DMS153 (cell line): ENCODE measurements at places on chromosomes 16 and 17.

DNA sequence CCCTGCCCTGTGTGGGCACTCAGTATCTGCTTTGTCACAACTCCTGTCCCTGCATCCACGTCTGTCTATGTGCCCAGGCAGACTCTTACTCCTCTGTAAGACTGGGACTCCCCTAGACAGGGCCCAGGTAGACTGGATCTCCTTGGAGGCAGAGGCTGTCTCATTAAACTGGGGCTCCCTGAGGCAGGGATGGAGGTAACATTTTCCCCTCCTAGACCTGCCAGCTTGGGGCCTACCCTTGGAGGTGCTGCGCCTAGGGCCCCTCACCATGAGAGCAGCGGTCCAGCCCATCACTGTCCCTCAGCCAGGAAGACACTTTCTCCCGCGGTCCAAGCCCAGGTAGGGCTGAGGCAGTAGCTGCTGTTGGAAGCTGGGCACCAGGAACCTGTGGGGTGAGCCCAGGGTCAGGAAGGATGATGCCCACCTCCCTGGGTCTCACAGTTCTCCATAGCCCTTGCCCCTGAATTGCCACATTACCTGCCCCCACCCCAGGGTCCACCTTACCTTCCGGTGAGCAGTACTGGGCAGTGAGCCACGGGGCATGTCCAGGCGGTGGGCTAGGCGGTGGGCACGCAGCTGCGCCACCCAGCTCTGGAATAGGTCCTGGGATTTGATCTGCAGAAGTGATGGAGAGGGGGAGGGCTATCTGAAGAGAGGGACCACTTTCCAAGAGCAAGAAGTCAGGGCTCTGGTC, 3.4 kb downstream of the OSBPL7 start:
- no peak for DNase-seq

GRCh38 chr17:69913216-69913615, 161.8 kb upstream of the KCNJ16 start:
- DNase-seq = no peak

GRCh38 chr16:49699841-49700175, 156.1 kb downstream of the ZNF423 start:
- DNase-seq = no peak

GRCh38 chr16:19284207-19284606, 1.3 kb upstream of the CLEC19A start:
- no peak for DNase-seq

GRCh38 chr16:68790130-68790761, 53.1 kb upstream of the TANGO6 start:
- DNase-seq = no peak

- no peak for DNase-seq
Observed at GRCh38 chr16:51473091-51473490, 322.0 kb upstream of the SALL1 start.

DNA sequence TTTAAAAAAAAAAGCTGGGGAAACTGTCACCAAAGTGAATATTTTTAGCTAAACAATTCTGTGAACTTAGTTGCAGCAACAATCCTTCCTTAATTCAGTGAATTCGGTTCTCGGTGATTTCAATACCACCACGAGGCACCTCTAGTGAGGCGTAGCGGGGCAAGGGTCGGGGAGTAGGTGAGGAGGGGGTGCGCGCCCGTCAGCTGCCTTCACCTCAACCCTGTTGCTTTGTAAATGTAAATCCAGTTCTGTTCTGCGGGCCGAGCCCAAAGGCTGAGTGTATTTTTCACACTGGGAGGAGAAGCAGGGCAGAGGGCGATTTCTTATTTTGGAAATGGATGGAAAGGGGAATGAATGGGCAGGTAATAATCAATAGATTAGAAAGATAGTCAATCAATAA, 17.4 kb downstream of the SALL1 start:
- DNase-seq = no peak

DNA sequence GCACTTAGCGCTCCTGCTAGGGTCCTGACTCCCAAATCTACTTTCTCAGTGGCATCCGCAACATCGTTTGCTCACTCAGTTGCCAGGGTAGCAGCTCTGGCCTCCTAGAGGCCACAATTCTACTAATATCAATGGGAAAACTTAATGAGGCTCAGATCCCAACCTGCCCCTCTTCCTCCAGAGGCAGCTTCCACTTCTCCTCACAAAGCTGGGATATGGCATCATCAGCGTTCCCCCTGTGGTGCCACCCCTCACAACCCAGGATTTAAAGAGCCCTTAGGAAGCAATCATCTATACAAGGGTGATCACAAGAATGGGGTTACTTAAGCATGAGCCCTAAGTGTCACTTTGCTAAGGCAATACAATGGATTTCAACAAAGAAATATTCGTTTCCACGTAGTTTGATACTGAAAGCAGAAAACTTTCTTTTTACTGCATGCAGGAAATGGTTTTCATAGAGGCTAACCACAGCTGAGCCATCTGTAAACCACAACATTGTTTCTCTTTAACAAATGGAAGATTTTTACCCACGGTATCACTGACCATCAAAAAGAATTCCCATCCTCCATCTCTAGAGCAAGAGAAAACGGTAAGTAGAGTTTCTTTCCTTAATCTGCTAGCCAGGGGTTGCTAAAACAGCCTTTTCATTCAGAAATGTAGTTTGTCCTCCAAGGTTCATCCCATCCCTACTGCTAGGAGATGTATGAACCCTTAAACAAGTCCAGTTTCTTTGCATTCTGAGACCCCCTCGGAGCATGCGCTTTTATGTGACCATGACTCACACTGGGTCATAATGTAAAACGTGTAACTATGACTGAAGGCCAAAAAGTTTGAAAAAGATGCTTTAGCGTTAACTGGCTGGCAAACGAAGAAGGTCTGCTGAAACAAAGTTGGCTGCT, 68.3 kb upstream of the BCAR1 start:
- DNase-seq = no peak

GRCh38 chr17:36931096-36931696, 6.1 kb upstream of the LHX1 start:
- no peak for DNase-seq

GRCh38 chr16:88617268-88618031, 20.9 kb upstream of the IL17C start:
- peak; percentile 87 for DNase-seq

DNA sequence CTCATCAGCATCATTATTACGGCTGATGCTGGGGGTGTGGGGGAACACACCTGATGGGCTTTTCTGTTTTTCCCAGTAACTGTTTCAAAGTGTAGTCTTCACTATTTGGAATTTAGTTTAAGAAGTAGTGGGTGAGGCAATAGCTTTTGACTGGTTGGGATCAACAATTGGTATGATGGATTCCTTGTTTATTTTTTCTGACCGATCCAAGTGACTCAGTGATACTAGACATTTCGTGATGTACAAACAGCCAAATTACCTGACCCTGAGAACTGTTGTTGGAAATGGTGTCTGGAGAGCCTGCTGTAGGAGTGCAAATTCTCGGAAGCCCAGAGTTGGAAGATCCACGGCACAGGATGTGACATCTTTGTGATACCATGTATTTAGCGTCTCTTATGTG, 204.2 kb downstream of the PRKCA start:
- no peak for DNase-seq

DNA sequence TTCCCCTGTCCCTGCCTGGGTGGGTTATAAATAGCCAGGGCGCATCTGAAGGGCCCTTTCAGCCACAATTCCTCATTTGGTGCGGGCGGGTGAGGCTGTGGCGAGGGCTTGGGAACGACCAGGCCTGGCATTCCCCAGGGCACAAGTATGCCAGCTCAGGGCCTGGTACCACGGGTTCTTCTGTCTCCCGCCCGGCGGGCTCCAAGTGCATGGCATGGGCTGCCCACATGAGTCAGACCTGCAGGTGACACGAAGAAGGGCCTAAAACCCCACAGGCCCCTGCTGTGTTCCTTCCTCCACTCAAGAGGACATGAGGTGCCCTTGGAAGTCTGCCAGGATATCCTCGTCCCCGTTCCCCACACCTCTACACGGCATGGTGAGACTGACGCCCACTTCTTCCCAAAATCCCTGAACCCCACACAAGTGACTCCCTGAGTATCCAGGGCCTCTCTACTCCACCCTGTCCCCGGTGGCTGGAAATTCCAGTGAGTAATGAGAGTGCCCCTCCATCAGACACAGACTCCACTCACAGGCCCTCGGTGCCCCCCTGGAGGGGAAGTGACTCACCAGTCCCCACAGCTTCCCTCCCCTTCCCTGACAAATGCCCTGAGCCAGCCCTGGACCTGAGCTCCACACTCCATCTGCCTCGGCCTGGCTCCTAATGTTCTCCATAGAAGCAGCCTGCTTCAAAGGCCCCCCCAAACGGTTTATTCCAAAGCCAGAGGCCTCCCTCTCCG, 68.8 kb downstream of the ABR start:
- DNase-seq = peak; percentile 56

GRCh38 chr17:28189667-28190066, 129.3 kb upstream of the TMEM97 start:
- no peak for DNase-seq

- no peak for DNase-seq
Observed at GRCh38 chr17:78356101-78356713, 3.7 kb downstream of the SOCS3 start.

GRCh38 chr17:31582151-31582907, 190.9 kb downstream of the RAB11FIP4 start:
- DNase-seq = no peak

DNA sequence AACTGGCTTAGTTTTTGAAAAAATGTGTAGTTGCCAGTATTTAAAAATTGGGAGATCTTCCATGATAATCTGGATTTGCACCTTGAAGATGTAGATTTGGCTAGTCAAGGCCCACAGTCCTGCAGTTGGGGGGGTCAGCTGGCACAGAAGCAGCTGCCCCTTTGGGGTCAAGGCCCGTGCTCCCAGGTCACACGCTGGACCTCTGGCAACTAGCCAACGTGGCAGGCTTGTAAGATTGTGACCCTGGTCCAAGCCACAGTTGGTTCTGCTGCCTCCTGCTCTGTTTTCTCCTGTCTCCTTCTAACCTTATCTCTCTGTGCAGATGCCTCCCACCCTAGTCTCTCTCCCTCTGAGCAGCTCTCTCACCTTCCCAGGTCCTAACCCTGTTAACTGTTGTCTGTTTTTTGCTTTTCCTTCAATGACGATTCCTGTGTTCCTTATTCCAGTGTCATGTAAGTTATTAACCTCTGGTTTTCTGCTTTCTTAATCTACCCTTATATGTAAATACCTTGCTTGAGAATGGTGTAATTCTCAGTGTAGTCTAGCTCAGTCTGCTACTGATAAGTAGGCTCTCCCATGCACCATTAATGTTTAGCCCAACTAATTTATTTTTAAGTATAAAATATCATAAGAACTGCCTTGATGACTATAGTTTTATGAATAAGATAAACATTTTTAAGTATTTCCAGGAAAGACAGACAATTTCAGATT, 27.9 kb downstream of the CLEC16A start:
- DNase-seq = no peak

- DNase-seq = no peak
Observed at GRCh38 chr17:1216217-1217088, 36.7 kb upstream of the ABR start.

- no peak for DNase-seq
Observed at GRCh38 chr17:19733953-19734526, 14.1 kb downstream of the ALDH3A1 start.

GRCh38 chr16:73998707-73999106, 297.9 kb upstream of the PSMD7 start:
- no peak for DNase-seq

DNA sequence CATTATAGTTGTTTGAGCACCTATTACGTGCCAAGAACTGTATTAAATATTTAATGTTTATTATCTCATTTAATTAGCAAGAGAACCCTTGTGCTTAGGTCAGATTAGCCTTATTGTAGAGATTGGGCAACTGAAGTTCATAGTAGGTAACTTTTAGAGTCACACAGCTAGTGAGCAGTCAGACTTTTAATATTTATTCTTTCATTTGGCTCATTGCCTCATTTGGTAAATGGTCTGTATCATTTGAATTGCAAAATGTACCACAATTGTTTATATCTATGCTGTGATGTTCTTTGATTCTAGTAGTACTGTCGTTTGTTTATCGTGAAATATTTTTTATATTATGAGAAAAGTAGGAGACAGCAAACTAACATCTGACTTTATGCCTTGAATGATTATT, 7.6 kb downstream of the CLTC start:
- DNase-seq = no peak

DNA sequence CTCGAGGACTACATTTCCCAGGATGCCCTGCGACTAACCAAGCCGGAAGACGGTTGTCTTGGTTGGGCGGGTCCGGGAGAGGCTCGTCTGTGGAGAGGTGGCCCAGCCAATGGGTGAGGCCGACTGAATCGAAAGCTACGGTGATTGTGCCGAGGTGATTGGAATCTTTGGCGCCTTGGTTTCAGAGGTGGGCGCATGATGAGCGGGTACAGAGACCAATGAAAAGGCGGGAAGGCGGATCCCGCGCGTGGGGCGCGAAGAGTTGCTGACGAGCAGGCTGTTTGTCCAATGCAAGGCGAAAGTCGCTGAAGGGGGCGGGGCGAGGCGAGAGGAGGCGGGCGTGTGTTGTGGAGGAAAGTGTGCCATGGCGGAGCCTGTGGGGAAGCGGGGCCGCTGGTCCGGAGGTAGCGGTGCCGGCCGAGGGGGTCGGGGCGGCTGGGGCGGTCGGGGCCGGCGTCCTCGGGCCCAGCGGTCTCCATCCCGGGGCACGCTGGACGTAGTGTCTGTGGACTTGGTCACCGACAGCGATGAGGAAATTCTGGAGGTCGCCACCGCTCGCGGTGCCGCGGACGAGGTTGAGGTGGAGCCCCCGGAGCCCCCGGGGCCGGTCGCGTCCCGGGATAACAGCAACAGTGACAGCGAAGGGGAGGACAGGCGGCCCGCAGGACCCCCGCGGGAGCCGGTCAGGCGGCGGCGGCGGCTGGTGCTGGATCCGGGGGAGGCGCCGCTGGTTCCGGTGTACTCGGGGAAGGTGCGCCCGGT, at the start of gene NFATC2IP:
NFATC2IP (plus strand) TSS at position 290 of the 762 bp plus-strand sequence; CDS start at position 365, 75 bp downstream.
- peak; percentile 99 for DNase-seq

DNA sequence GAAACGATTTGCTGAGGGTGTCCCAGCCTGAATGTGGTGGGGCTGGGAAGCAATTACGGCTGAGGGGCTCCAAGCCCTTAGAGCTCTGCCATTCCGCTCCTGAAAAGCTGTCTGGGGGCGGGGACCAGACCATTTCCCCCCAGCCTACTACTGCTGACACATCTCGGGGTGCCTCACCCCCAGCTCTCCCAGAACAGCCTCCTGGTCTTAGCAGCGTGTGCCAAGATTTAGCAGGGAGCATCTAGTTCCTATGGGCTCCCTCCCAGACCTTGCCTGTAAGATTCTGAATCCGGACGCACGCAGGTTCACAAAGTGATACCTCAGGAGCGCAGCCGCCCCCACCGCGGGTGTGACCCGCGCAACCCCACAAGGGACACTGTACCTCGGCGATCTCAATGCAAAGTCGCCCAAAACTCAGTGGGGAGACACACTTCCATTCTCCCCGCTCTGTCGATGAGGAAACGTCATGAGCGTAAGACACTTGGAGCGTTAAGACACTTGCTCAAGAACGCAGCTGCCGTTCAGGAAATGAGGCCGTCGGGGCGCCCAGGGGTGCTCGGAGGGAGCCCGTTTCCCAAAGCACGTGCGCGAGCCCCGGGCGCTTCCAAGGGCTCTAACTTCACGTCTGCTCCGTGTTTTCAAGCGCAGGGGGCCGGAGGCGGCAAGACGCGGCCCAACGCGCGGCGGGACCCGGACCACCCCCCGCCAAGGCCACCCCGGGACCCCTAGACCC, 629 bp downstream of the GEMIN4 start:
- DNase-seq = no peak

GRCh38 chr17:49925921-49926320, 43.1 kb upstream of the DLX4 start:
- no peak for DNase-seq
